DMS79 (cell line): ENCODE measurements at places on chromosomes 5 and 9.

DNA sequence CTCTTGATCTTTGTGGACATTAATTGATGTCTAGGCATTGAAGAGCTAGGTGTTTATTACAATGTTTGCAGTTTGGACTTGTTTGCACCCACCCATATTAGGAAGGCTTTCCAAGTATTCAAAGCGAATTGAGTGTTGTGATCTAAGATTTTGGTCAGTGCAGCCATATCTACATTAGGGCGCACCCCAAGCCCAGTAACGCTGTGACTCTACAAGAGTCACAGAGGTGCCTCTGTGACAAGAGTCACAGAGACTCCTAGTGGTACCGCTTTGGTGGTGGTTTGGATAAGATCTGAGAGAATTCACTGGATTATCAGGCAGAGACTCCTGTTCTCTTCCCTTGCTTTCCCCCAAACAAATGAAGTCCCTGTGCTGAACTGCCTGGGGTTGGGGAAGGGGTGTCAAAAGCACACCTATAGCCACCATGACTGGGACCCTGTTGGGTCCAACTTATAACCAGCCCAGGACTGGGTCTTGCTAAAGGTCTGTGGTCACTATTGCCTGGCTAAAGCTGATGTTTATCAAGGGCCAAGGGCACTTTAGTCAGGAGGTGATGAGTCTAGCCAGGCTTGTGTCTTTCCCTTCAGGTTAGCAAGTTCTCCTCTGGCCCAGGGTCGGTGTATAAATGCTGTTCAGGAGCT lies 114.1 kb upstream of the RIOK2 start:
- no peak for DNase-seq

DNA sequence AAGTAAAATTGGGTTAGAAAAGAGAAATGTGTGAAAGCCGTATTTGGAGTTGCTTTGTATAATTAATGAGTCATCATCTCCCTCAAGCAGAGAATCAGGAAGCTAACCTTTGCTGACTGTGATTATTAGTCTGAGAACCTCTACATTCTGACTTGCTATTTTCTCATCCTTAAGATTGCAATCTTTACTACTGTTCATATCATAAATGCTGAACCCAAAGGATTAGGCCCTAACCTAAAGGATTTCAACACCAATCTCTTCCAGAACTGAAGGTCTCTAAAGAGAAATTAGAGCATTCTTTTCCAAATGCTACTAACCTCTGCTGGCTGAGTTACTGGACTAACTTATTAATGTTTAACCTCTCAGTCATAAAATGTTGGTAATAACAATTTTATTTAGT lies 538.1 kb upstream of the MEF2C start:
- DNase-seq, result no peak

DNA sequence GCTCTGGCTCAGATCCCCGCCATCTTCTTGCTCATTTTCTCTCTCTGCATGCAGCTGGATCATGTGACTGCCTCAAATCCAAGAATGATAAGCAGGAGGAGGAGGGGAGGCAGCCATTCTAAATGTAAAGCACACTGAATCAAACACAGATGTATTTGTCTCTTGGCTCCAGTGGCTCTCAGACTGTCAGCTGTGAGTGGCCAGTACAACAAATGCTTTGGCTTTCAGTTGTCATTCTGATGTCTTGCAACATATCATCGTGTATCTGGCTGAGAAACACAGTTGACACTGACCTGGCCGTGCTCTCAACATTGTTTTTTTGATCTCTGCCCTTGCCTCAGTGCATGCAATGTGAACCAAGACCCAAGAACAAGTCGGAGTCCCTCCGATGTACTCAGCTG lies 233.1 kb downstream of the ADAMTSL1 start:
- DNase-seq, result no peak

GRCh38 chr5:55481293-55481855 lies 53.4 kb downstream of the PLPP1 start:
- DNase-seq, result no peak

- DNase-seq, result no peak
Measured at GRCh38 chr5:143370440-143370839, 33.0 kb downstream of the NR3C1 start.

GRCh38 chr5:17061973-17062470 lies 125.9 kb upstream of the MYO10 start:
- no peak for DNase-seq

DNA sequence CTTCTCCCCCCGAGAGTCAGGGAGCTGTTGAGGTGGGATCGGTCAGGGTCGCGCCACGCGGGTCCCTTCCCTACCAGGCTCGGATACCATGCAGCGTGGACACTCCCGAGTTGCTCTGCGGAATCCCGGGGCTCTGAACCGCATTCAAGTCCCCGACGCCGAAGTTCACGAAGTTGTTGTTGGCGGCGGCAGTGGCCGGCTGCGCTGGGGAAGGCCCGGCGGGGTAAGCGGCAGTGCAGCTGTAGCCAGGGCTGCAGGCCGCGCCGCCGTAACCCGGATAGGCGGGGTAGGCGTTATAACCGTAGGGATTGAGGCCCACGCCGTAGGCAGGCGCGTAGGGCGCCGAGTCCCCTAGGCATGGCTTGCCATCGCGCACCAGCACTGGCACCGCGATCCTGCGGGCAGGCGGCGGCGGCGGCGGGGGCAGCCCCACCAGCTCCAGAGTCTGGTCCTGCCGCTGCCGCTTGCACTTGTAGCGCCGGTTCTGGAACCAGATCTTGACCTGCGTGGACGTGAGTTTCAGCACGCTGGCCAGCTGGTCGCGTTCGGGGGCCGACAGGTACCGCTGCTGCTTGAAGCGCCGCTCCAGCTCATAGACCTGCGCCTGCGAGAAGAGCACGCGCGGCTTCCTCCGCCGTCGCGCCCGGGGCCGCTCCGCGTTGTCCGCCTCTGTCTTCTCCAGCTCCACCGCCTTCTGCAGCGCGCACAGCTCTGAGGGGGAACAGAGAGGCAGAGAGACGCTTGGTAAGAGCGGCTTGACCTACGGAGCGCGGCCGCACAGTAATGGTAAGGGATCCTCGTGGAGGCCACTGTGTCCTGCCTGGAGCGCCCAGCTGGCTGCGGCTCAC lies 2.3 kb downstream of the NKX2-5 start:
- DNase-seq, result no peak

DNA sequence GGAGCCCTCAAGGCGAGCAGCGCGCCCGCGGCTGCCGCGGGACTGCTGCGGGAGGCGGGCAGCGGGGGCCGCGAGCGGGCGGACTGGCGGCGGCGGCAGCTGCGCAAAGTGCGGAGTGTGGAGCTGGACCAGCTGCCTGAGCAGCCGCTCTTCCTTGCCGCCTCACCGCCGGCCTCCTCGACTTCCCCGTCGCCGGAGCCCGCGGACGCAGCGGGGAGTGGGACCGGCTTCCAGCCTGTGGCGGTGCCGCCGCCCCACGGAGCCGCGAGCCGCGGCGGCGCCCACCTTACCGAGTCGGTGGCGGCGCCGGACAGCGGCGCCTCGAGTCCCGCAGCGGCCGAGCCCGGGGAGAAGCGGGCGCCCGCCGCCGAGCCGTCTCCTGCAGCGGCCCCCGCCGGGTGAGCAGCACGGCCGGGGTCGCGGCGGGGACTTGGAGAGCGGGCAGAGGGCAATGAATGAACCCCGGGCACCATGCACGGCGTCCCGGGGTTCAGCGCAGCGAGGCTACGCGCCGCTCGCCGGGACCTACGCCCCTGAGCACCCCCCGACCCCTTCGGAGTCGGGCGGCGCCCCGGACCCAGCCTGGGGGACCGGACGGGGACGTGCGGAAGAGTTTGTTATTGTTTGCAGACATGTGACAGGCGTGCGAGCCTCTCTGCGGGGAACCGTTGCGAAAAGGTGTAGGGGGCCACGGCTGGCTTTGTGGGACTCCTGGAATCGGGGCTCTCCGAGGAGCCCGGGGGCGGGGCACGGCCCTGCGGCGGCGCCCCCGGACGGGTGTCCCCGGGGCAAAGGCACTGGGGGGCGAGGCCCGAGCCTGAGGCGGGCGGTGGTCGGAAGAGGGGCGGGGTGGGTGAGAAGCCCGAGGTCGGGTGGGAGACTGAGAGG lies 553 bp downstream of the MAP3K1 start:
- DNase-seq, result no peak

DNA sequence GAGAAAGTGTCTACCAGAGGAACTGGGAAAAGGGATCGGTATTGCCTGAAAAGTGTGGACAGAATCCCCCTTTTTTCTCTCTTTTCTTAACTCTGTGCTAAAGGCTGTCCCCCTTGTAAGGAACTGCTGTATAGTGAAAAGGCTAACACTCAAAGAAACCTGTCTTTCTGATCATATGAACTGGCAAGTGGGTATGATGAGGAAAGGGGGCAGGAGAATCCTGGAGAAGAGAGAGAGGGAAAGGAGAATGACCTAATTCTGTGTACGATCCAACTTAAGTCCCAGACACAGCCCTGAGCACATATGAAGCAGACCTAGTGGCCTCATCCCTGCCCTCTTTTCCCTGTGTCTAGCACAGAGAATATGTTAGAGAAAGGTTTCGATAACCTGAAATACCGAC lies 967 bp downstream of the ANKRD31 start:
- no peak for DNase-seq

DNA sequence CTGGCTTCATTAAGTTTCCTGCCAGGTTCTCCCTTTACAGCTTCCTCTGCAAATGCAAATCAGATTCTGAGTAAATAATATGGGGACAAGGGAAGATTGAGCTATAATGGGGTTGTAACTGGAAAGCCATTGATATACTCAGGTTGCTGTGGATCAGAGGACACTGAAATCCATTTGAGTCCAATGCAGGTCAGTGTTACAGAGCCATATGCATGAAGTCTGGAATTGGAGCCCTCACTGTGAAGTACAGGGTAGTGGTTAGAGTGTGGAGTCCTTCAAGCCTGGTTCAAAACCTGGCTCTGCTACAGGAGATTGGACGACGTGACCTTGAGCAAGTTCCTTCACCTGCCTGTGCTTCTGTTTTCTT lies 48.7 kb downstream of the TIMD4 start:
- no peak for DNase-seq

- DNase-seq, result no peak
Measured at GRCh38 chr5:118228489-118228888, 759.9 kb downstream of the DTWD2 start.

DNA sequence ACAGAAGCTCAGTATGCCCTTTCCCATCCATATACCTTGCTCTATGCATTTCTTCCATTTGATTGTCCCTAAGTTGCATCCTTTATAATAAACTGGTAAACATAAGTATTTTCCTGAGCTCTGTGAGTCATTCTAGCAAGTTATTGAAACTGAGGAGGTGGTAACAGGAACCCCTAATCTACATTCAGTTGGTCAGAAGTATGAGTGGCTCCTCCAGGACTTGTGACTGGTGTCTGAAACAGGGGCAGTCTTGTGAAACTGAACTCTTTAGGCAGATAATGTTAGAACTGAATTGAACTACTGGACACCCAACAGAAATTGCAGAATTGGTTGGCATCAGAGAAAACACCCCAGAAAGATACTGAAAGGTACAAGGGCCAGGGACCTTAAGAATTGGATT lies 133.1 kb upstream of the POU5F2 start:
- no peak for DNase-seq

DNA sequence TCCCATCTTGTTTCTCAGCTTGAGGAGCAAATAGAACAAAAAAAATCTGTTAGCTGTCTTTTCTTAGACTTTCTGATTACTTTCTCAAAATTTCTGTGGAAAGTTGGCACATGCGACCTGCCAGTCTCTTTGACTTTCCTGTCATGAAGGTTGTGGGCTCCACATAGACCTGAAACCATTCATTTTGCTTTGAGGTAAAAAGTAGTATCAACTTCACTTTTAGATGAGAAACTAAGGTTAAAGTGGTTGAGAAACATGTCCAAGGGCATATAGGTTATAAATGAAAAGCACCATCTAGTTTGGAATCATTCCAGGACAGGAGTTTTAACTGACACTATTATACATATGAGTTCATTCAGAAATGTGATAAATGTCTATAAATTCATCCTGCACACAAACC lies 42.7 kb downstream of the ST8SIA4 start:
- DNase-seq, result no peak

GRCh38 chr5:62001640-62002039 lies 304.4 kb upstream of the KIF2A start:
- DNase-seq, result no peak

DNA sequence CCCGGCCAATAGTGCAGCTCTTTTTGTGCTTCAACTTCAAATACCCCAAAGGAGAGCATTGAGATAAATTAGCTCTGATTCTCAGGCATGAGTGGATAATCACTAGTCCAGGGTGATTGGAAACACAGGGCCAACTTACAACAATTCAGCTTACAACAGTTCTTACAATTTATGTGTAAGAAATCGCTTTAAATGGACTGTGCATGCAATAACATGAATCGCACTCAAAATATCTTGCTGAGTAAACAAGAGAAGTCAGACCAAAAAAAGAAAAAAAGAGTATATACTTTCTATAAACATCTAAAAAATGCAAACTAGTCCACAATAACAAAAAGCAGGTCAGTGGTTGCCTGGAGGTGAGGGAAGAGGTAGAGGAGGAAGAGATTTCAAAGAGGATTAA lies 150.6 kb upstream of the EDIL3 start:
- DNase-seq, result no peak

GRCh38 chr9:114364134-114365041 lies 23.4 kb downstream of the AKNA start:
- no peak for DNase-seq

DNA sequence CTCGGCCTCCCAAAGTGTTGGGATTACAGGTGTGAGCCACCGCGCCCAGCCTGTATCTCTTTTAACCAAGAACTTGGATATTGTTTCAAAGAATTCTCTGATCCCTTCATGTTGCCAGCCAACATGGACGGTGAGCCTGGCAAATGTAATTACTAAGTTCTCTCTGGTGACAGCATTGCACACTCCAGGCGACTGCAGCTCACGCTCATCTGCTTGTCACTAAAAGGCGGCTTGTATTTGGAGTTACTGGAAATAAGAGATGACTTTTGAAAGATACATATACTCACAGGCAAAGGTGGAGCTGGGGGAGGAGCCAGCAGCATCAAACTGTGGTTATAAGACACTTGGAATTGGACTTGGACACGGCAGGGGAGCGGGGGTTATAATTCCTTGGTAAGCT lies 172.3 kb downstream of the SLIT3 start:
- DNase-seq, result no peak

DNA sequence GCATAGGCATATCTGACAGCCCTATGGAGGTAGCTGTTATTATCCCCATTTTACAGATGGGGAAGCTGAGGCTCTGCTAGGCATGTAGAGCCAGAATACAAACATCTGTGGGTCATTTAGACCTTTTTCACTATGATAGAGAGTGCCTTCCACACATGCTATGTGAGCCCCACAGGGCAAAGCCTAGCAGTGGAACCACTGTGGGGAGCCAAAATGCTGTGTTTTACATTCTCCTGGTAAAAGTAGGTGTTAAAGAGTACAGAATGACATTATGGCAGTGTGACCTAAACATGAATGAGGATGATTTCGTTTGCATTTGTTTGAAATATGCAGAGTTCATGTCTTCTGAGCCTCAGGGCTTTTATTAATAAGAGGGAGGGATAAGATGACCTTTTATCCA lies 265.2 kb downstream of the MAST4 start:
- DNase-seq, result no peak

DNA sequence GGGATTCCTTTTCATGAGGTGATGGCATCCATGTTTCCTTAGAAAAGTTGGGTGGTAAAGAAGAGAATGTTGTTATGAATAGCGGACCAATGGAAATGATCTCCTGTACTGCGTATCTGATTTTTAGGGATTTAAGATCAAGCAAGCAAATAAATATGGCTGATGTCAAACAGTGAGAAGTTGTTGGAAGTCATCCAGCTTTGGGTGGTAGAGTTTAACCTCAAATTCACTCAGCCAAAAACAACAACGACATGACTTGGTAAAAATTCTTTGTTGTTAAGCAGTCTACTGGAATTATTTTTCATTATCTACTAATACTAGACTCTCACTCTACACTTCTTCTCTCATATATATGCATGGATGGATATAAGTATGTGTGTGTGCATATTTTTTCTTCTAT lies 426.5 kb downstream of the CTNND2 start:
- DNase-seq, result no peak
